ENCODE measurements at places on chromosomes 12 and 14.

DNA sequence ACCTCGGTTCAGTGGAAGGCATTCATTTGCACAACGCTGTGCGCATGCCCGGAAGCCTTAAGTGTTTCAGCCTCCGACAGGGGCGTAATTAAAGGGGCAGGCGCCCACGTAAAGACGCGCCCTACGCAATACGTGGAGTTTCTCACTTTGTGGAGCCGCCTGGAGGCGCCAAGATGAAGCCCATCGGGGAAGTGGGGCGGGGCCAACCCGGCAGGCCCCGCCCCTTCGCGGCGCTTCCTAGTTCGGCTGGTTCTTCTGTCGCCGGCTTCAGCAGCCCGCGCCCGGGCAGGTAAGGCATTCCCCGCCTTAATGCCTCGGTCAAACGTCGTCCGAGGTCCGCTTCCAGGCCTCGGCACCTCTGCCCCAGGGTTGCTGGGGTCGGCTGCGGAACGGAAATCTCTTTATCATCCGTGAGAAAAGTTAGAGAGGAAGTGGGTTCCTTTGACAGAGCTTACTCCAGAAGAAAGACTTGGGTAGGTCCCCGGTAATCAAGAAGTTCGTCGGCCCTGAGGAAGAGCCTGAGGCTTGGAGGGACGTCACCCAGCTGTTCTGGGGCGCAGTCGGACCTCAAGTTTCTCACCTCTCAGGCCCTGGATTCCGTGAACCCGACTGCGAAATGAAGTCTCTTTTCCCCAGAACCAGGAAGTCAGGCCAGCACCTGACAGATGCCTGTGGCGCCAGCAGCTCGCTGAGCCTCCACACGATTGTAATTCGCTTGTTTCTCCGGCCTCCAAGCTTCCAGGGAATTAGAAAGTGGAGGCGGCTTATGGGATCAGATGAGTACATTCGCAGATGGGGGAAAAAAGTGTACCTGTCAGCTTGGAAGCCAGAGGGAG is at the start of the genes IRAK4 and PUS7L:
Gene IRAK4 (plus strand): TSS at position 224 of the 836 bp plus-strand sequence. CDS start 9,161 bp downstream, outside the sequence.
Gene PUS7L (minus strand): TSS at position 63 of the 836 bp plus-strand sequence. CDS start 3,545 bp downstream, outside the sequence.
- DNase-seq, result peak; percentile 94

- no peak for DNase-seq
Measured at GRCh38 chr12:48943221-48943620, 14.1 kb downstream of the ARF3 start.

DNA sequence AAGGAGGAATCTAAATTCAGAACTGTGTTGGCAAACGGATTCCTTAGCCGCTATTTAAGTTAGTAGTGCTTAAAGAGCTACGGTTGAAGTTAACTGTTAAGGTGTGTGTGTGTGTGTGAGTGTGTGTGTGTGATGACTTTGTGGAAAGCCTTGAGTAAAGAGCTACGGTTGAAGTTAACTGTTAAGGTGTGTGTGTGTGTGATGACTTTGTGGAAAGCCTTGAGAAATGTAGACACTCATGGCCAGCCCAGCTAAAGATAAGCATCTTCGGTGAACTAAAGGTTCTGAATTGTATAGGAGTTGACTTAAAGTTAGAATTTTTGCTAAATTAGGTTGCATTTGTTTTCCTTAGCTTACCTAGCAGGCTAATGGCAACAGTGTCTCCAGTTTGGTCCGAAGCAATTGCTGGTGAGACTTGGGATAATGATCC is 1.4 kb downstream of the KTN1 start:
- DNase-seq, result no peak

DNA sequence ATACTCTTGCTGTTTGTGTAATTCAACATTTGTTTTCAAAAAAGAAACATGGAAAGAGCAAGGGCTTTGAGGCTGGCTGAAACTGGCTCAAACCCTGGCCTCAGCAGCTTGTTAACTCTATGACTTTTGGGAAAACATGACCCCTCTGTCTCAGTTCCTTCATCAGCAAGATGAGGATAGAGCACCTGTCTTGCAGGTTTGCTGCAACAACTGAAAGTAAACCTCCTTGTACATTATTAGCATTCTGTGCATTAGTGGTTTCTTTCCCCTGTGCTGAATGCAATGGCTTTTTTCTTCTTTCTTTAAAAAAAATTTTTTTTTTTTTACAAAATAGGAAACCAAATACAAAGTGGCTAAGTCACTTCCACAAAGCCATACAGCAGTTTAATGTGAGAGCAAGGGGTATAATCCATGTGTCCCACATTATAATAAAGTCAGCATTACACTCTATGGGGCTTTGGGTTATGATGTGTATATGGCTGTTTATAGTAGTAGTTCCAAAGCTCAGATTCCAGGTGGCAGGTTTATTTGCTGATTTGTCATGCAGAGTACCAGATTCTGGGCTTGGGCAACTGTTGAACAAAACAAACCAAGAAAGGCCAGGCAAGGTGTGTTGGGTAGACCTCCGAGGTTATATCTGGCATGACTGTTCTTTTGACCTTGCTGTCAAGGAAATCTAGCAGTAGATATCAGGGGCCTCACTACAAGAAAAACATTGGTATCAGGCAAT is 194.5 kb upstream of the CNOT2 start:
- DNase-seq, result no peak

DNA sequence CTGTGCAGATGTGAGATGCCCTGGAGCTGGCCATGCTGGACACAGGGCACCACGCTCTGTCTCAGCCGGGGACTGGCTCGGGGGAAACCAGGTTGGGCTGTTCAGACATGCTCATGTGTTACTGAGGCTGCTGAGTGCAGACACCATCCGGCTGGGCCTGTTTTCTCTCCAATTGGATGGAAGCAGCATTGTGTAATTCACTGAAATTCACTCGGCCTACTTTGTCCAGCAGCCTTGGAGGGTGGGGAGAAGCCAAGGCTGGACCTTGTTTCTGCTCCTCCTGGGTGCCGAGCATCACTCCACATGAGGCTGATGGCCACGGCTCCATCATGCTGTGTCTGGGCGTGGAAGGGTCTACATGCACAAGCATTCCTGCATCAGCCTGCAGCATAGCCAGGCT is 130.7 kb downstream of the SMOC1 start:
- DNase-seq, result no peak

GRCh38 chr12:6735448-6736191 is 11.8 kb downstream of the COPS7A start:
- peak; percentile 72 for DNase-seq

DNA sequence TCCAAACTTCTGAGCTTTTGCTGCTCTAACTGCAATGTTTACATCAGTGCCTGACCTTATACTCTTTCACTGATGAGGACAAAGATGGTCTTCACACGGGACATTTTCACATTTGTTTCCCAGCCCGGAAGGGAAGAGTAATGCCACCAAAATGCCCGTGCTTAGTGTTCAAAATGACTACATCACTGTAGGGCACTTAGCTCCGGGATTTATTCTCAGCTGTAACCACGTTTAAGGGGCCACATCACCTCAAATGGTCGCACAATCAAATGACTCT is 2.9 kb downstream of the GSG1 start:
- no peak for DNase-seq

GRCh38 chr14:91229743-91230200 is 14.7 kb downstream of the GPR68 start:
- DNase-seq, result no peak

Data from urothelium cell line (cell line).